ENCODE measurements at places on chromosomes 7 and 10.
A peak's percentile ranks its signal among the peaks of the same experiment; 100 is the strongest.

DNA sequence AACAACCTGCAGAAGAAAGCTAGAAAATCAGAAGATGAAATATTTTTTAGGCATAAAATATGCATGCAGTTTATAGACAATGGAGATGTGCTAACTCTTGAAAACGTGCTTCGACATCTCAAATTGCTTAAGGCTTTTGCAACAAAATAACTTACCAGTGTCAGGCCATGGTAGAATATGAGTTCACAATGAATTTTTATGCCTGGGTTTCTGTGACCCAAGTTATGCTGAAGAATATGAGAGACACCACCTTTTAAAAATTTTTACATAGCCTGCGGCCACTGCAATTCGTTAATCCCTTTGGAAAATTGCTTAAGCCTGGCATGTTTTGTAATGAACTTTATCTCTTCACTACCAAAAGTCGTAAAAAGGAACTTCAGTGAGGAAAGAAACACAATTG lies 170.1 kb upstream of the AKR1E2 start:
- no peak for DNase-seq

GRCh38 chr10:30820261-30820991 lies 190.9 kb upstream of the LYZL2 start:
- peak; percentile 38 for DNase-seq

- DNase-seq: no peak
Measured at GRCh38 chr10:78981257-78981969, 87.4 kb upstream of the ZMIZ1 start.

- no peak for DNase-seq
Measured at GRCh38 chr7:38830826-38831225, 78.2 kb downstream of the VPS41 start.

DNA sequence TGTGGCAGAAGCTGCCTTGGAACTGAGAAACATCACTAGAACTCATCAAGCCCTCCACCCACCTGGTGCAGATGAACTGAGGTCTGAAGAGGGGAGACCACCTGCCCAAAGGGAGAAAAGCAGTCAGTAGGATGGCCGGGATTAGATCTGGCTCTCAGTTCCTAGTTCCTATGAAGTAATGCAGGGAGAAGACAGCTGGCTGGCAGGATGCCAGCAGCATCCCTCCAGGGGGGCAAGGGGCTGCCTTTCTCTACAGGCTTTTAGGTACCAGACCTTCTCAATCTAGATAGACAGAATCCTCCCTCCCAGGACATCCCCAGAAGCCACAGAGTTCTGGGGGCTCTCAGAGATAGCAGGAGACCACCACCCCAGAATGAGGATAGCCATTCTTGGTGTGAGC lies 7.8 kb downstream of the CRHR2 start:
- DNase-seq: no peak

- DNase-seq: no peak
Measured at GRCh38 chr7:21011153-21011552, 224.5 kb upstream of the SP8 start.

GRCh38 chr10:47133871-47134570 lies 166.0 kb upstream of the GDF10 start:
- peak; percentile 44 for DNase-seq

- no peak for DNase-seq
Measured at GRCh38 chr10:77888356-77888703, 38.2 kb downstream of the DLG5 start.

DNA sequence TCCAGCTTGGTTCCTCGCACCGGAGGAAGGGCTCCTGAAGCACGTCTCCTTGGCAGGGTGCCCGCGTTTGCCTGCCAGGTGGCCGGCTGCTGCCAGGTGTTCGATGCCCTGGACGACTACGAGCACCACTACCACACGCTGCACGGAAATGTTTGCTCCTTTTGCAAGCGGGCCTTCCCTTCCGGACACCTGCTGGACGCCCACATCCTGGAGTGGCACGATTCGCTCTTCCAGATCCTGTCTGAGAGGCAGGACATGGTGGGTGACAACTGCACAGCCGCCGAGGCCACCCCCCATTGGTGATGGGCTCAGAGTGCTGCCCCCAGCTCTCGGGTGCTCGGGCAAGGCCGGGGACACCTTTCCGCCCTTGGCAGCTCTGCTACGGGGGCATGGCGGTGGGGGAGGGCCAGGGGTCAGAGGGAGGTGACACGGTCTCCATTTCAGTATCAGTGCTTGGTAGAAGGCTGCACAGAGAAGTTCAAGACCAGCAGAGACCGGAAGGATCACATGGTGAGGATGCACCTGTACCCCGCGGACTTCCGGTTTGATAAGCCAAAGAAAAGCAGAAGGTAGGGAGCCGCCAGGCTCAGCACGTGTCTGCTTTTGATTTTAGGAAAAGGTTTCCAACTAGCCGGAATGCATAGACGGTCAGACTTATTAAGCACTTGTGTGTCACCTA lies 1.1 kb downstream of the ZNF511 start:
- no peak for DNase-seq

- DNase-seq: no peak
Measured at GRCh38 chr7:57646901-57647246, 196.9 kb downstream of the ZNF716 start.

DNA sequence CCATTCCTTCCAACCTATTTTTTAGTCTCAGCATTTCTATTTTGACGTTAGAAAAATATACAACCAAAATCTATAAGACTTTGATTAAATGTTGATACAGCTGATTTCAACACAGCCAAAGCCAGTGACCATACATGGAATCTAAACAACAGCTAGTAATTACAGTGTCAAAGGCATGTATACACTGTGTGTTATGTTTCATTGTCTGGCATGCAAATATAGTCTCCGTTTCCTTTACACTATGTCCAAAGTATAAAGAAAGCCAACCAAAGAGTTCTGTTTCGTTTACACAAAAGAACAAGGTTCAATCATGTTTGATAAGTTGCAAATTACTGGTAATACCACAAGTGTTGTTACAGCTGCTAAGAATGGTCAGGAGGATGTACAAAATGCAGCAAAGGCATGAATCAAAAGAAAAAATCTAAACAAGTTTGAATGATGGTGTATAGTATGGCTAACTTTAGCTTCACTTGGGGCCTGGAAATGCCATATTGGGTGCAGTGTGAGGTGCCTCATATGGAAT lies 268.3 kb upstream of the FERD3L start:
- DNase-seq: no peak

GRCh38 chr7:34869057-34869456 lies 168.2 kb downstream of the DPY19L1 start:
- DNase-seq: no peak

DNA sequence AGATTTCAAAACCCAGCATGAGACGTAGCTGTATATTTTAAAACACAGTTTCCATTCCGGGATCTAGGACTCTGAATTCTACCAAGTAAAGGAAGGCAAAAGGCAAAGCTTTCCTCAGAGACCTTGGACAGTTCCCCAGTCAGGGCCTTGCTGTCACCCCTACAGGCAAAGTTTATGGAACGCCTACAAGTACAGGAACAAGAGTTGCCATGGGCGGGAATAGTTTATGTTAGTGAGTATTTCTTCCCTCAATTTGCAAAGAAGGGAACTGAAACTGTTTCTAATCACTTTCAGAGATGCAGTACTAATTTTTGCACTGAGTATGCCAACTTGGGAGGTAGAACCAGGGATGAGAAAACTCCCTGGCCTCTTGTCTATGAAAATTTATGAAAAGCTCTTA lies 68.2 kb upstream of the LRGUK start:
- DNase-seq: no peak

- DNase-seq: peak; percentile 60
Measured at GRCh38 chr7:142153400-142153799, 41.9 kb downstream of the MGAM2 start.

DNA sequence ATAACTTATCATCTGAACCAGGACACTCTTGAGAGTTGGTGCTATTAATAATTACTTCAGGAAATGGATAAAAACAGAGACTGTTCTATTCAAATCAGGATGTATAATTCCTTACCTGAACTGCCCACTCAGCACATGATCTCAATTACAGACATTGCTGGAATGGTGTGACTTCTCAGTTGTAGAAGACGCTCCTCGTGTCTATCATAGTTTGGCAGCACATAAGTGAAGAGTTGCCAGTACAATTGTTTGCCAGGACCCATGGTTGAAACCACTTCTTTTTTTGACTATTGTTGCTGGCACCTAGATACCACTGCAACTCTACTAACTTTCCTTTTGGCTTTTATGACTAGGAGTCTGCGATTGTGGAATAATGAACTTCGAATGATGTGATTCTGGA lies 105.4 kb downstream of the ZNF365 start:
- DNase-seq: no peak

DNA sequence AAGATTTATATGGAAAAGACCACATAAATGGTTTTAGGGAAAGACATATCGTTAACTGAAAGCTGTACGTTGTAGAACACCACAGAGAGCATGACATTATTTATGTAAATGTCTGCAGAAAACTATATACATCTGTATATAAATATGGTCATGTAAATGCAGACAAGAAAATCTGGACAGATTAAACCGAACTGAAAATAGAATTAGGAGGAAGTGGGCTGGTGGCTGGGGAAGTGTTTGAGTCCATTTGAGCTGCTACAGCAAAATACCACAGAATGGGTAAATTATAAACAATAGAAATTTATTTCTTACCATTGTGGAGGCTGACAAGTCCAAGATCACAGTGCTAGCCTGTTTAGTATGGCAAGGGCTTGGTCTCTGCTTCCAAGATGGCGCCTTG lies 56.3 kb upstream of the USP6NL start:
- DNase-seq: no peak

DNA sequence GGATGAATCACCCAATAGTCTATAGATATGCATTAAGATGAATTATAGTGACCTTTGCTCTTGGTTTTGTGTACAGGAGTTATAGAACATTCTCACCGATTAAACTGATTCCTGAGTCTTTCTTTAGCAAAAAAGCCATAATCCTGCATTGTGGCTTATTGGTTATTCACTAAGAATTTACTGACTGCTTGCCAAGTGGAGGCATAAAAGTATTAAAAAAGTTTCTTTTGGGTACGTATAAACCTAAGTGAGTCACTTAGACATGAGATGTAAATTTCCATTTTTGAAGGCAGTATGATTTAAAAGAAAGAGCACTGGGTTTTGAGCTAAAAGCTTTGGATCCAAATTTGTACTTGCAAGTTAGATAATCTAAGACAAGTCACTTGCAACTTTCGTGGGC lies 100.7 kb downstream of the CDK6 start:
- no peak for DNase-seq

- DNase-seq: no peak
Measured at GRCh38 chr7:35495377-35495776, 199.6 kb downstream of the HERPUD2 start.
